ENCODE measurements at places on chromosomes 12 and 14.

DNA sequence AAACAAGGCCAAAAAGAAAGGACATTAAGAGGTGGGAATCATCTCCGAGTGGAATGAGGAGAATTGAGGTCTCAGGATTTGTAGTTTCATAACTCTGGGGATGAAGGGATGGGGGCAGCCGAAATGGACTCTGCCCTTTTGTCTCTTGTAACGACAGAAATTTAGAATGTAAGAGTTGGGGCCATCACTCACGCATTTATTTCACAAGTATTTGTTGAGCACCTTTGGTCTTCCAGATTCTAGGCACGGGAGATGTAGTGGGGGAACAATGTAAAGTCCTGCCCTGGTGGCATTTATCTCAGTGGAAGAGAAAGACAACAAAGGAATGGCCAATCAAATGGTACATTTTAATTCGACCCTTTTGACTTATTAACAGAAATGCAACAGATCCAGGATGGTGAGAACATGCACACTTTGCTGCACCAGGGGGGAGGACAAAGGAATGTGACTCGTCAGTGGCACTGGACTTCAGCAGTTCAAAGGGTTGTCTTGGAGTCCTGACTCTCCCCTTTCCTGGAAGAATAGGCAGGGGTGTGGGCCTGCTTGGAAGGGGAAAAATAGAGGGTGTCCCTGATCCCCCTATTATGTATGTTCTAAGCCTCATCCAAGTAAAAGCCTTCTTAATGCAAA lies 102.0 kb downstream of the TMEM30B start:
- DNase-seq = no peak

DNA sequence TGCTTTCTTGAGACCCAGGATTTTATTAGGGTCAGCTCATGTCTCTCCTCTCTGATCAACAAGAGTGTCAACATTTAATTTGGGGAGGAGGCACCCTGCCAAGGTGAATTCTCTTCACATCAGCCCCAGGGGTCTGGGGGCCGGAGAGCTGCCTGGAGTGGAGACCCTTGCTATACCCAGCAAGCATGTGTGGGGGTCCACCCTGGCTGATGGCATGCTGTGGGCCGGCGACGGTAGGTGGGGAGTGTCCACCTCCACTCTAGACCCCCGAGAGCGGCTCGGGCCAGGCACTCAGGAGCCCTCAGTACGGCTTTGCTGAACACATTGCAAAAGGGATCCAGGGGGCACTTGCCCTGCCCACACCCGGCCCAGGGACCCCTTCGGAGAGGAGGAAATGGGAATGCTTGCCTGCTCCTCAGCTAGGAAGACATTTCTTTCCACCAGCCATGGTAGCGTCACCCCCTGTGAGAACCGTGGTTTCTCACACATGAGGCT lies 10.4 kb downstream of the MEG3 start:
- DNase-seq = no peak

DNA sequence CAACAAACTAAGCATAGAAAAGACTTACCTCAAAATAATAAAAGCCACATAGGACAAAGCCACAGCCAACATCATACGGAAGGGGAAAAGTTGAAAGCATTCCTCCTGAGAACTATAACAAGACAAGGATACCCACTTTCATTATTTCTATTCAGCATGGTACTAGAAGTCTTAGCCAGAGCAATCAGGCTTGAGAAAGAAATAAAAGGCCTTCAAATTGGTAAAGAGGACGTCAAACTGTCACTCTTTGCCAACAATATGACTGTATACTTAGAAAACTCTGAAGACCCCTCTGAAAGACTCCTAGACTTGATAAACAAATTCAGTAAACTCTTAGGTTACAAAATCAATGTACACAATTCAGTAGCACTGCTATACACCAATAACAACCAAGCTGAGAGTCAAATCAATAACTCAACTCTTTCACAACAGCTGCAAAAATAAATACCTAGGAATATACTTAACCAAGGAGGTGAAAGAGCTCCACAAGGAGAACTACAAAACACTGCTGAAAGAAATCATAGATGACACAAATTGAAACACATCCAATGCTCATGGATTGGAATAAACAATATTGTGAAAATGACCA lies 11.6 kb upstream of the CLEC1A start:
- DNase-seq = no peak

GRCh38 chr14:102696856-102697495 lies 80.3 kb upstream of the TRAF3 start:
- DNase-seq = no peak

DNA sequence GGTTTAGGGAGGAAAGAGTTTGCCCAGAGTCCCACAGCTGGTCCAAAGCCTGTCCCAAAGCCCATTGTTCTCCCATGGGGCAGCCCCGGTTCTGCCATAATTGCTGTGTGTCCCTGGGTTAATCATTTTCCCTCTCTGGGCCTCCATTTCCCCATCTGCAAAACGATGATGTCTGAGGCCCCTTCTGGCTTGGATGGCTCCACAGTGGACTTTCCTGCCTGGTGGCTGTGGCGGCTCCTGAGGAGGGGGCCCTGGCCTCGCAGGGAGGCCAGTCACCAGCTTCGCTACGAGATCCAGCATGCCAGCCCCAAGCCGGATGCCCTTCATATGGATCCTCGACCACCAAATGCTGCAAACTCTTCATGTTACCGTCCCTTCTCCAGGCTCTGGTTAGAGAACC lies 37.5 kb upstream of the PPP1R13B start:
- no peak for DNase-seq

- no peak for DNase-seq
These were observed 75.1 kb downstream of the KCNK13 start for GRCh38 chr14:90136904-90137303.

DNA sequence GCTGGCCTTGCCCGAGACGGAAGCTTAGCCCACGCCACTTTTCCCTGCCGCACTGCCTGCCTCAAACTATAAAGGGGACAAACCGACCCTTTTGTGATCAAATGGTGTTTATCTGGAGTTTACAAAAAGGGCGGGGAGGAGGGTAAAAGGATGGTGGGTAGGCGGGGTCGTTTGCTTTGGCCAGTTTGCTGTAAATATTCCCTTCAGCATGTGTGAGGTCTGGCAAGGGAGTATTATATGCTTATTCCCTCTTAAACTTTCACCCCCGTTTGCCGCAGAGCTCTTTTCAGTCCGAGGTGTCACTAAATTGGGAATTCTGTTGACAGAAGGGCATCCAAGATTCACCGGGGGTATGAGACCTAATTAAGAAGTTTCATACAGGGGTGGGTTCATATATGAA lies 3.8 kb upstream of the TBX3 start:
- DNase-seq = no peak

DNA sequence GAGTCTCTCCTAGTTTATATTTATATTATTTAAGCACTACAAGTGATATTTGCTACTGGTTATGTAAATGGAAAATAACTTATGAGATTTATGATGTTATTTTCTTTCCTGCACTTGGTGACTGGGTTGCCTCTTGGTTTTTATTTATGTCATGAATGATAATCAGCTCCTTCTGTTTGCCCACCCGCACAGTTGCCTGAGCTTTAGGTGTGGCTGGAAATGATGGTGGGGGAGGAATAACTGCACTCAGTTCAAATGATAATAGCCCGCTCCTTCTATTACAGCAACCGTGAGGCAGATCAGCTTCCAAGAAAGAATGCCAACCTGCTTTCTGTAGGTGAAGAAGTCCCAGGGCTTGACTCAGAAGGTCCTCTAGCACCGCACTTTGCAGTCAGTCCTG lies 190.2 kb upstream of the CAND1 start:
- DNase-seq = no peak

- DNase-seq = no peak
These were observed 360.9 kb downstream of the RPL10L start for GRCh38 chr14:46290706-46291105.

All from stimulated activated naive CD8-positive, alpha-beta T cell treated with anti-CD3 and anti-CD28 coated beads, Interleukin-15, amount 100 ng/mL, for 72 hours (primary cell).